ENCODE measurements at places on chromosomes 7 and 10. TPM values are rescaled to one million over a fixed set of nuclear protein-coding genes. Genes with fewer than 3 reads are reported as not detected.

- peak overlapping the region; percentile 78 for H3K27ac ChIP-seq
- peaks cover 31% of the 10 kb centered on the region for H3K4me1 ChIP-seq
- peak overlapping the region; percentile 83 for H3K4me3 ChIP-seq
- H3K36me3 ChIP-seq = peaks cover 48% of the 10 kb centered on the region
Measured at GRCh38 chr7:28410628-28411531, 1.4 kb upstream of the CREB5 start.

DNA sequence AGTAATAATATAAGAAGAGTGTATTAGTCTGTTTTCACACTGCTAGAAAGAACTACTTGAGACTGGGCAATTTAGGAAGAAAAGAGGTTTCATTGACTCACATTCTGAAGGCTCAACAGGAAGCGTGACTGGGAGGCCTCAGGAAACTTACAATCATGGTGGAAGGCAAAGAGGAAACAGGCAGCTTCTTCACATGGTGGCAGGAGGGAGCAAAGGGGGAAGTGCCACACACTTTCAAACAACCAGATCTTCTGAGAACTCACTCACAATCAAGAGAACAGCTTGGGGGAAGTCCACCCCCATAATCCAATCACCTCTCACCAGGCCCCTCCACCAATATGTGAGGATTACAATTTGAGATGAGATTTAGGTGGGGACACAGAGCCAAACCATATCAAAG, 212.5 kb upstream of the HDAC9 start:
- no peaks in the 10 kb centered on the region for H3K27me3 ChIP-seq
- DNase-seq = no peak
- H3K27ac ChIP-seq = no peak overlapping the region
- H3K4me3 ChIP-seq = no peak overlapping the region
- no peaks in the 10 kb centered on the region for H3K4me1 ChIP-seq
- H3K36me3 ChIP-seq = no peaks in the 10 kb centered on the region

DNA sequence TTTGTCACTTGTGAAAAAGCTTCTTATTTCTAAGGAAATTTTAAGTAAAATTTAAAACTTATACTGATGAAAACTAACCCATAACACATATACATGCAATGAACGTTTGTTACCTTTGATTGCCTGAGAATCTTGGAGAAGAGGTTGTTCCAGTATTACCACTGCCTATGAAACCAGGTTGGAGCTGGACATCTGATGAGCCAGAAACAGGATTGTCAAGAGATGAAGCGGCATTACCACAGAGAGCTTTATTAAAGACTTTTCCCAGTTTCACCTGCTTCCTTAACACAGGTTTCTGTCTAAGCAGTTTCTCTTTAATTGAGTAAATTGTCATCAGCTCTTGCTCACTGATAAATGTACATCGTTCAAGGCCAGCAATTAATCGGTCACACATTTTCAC, 9.0 kb upstream of the KIF20B start:
- H3K4me3 ChIP-seq = no peak overlapping the region
- H3K27me3 ChIP-seq = no peaks in the 10 kb centered on the region
- no peak overlapping the region for H3K27ac ChIP-seq
- peaks cover 16% of the 10 kb centered on the region for H3K4me1 ChIP-seq
- no peak for DNase-seq
- H3K36me3 ChIP-seq = no peaks in the 10 kb centered on the region

The AKR1C4 gene
- total RNA-seq = 0.40 TPM

DNA sequence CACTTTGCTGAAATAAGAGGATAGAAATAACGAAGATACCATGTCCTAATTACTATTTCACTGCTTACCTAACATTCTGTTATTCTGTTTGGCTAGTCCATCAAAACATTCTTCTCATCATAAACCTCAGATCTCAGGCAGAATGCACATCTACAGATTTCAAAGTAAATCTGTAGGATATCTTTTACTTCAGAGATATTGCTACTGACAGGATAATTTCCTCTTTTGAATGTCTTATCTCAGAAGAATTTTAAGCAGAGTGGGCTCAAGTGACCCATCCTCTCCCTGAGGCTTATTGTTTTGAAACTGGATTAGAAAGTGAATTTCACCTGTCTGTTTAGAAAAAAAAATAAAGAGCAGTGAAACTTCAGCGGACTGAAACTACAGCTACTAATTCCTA, 83.6 kb downstream of the SEMA3C start:
- no peak for DNase-seq
- H3K4me3 ChIP-seq = no peak overlapping the region
- H3K36me3 ChIP-seq = no peaks in the 10 kb centered on the region
- H3K27me3 ChIP-seq = no peaks in the 10 kb centered on the region
- peaks cover 21% of the 10 kb centered on the region for H3K4me1 ChIP-seq

DNA sequence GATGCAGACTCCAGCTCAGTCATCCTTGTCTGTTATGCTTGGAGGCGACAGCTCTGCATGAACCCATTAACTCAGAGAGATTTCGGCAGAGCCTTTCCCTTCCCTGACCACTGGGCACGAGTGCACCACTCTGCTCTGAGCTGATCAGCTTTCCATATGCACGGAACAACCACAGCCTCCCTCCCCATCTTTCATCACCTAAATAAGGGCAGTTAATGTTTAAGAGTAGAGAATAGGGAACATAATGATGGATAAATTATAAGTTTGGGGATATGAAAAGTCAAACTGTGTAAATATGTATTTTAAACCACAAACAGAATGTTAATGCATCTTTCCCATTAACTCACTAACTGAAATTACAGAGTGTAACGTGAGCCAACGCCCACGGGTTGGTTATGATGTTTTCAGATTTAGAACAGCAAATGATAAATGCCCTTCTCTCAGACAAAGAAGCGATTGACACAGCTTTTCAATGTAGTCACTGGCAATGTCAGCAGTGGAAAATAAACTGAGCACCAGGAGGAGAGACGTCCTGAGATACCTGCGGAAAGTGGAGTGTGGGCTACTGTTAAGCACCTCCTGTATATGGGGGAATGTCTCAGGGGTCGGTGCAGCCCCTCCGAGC, 658.2 kb downstream of the LRMDA start:
- no peak overlapping the region for H3K4me3 ChIP-seq
- no peak for DNase-seq
- H3K4me1 ChIP-seq = no peaks in the 10 kb centered on the region
- H3K27ac ChIP-seq = no peak overlapping the region
- H3K36me3 ChIP-seq = no peaks in the 10 kb centered on the region

GRCh38 chr10:71623098-71623985, 96.2 kb downstream of the C10orf105 start:
- DNase-seq = peak; percentile 46
- no peaks in the 10 kb centered on the region for H3K36me3 ChIP-seq

The PPP1R17 gene
- not detected for total RNA-seq

GRCh38 chr10:131193923-131194322, 117.6 kb downstream of the TCERG1L start:
- H3K27me3 ChIP-seq = no peaks in the 10 kb centered on the region
- no peaks in the 10 kb centered on the region for H3K4me1 ChIP-seq
- no peaks in the 10 kb centered on the region for H3K36me3 ChIP-seq
- H3K27ac ChIP-seq = no peak overlapping the region
- no peak for DNase-seq
- H3K4me3 ChIP-seq = no peak overlapping the region

The PRR15 gene
- 76.1 TPM for total RNA-seq

DNA sequence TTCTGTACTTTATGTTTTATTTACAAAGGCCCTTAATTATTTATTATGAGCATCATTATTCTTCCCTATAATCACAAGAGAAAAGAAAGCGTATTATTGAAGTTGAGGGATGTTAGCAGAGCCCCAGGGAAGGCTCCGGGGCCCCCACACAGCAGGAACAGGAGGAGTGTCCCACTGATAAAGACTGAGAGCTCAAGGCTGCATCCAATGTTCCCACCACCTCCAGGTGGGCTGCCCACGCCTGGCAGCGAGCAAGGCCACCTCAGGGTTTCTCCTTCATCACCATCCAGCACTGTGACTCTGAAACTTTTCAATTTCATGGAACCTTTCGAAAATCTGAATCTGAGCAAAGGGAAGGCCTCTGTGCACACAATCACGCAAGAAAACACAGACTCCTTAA, 35.9 kb upstream of the WIPF3 start:
- no peaks in the 10 kb centered on the region for H3K4me1 ChIP-seq
- no peaks in the 10 kb centered on the region for H3K36me3 ChIP-seq
- no peak overlapping the region for H3K4me3 ChIP-seq
- peaks cover 54% of the 10 kb centered on the region for H3K27me3 ChIP-seq
- DNase-seq = no peak

GRCh38 chr7:117395743-117396142, 31.6 kb downstream of the ASZ1 start:
- no peaks in the 10 kb centered on the region for H3K27me3 ChIP-seq
- H3K4me1 ChIP-seq = peaks cover 58% of the 10 kb centered on the region
- H3K4me3 ChIP-seq = no peak overlapping the region

GRCh38 chr7:100008525-100008924, 6.9 kb upstream of the ZKSCAN1 start:
- H3K27me3 ChIP-seq = no peaks in the 10 kb centered on the region
- H3K4me1 ChIP-seq = peaks cover 8% of the 10 kb centered on the region
- peak; percentile 23 for DNase-seq

DNA sequence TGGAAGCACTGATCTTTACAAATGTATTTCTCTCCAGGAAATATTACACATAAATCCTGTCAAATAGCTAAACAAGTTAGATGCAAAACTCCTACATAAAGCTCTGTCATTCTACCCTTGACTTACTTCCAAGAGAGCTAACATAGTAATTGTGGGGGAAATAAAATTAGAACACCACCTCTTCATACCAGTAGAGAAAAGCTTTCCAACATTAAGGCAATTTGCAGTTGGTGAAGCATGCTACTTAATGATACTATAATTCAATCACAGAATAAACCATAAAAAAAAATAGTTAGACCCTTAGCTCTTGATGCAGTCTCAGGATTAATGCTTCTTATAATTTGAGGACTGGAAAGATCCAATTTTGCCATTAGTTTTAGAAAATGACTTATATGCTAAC, 35.2 kb downstream of the SEMA3A start:
- DNase-seq = no peak
- H3K27me3 ChIP-seq = no peaks in the 10 kb centered on the region
- H3K4me3 ChIP-seq = no peak overlapping the region
- no peaks in the 10 kb centered on the region for H3K4me1 ChIP-seq

DNA sequence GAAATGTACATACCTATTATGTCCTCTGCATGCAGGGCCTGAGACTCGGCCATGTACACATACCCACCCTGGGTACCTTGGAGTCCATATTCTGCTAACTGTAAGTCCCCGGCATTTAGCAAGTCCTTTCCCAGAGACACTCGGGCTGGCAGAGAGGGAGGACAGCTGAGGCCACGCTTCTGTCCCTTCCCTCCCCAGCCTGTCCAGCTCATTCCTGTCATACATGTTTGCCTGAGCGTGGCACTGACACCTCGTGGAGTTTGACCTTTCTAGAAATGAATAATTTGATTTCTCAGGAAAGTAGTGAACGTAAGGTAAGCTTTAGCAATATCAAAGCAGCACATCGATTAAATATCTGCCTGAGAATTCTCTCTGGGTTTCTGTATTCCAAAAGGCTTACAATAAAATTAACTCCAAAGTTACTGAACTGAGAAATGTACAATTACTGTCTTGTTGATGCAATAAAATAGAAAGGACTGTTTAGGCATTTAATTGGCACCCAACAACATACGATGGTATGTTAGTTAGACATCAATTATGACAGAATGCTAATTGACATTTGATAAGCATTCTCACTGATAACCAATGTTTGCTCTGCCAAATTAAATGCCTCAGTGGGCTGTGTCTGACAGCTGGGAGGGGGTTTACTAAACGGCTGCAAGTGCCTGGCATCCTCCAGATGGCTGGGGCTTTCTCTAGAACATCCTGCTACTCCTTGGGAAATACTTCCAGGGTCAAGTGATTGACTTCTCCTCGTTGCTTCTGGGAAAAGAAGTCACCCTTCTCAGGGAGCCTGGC, 221.2 kb downstream of the CCSER2 start:
- peaks cover 52% of the 10 kb centered on the region for H3K27me3 ChIP-seq
- no peak overlapping the region for H3K4me3 ChIP-seq
- no peak for DNase-seq

DNA sequence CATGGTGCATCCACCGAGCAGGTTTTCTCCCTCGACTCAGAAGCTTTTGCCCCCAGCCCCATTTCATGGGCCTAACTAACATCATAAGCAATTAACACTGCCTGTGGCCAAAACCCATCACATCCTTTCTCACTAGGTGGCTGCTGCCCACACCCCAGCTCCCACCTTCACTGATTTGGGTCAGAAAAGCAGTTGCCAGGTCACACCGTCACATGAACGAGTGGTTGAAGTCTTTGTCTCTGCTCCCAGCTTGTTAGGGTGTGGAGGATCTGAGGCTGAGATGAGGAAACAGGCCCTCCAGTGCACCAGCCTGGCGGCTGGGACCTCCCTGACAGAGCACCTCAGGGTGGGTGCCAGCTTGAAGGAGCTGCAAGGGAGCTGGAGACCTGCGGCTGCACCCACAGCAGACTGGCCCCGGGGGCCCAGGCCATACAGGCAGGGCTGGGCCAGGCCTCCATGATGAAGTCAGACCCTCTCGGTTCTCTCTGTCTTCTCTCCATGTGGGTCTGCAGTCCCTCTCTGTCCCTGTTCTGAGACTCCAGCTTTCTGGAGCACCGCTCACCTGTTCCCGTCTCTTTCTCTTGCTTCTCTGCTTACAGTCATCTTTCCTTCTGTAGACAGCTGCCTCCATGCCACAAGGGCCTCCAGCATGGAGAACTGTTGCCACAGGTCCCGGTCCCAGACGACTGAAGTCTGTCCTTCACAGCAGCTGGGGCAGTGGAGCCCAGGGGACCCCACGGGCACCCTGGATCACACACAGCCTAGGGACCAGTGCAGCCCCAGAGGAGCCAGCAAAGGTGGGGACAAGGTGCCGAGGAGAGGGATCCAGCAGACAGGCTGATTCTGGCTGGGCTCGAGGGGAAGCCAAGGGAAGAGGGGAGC, 13.8 kb upstream of the INPP5A start:
- no peak for DNase-seq
- peaks cover 18% of the 10 kb centered on the region for H3K27me3 ChIP-seq
- no peak overlapping the region for H3K27ac ChIP-seq
- peaks cover 7% of the 10 kb centered on the region for H3K36me3 ChIP-seq
- H3K4me3 ChIP-seq = no peak overlapping the region

GRCh38 chr10:116772909-116773705, 30.7 kb upstream of the HSPA12A start:
- DNase-seq = no peak
- H3K4me1 ChIP-seq = peaks cover 7% of the 10 kb centered on the region
- no peaks in the 10 kb centered on the region for H3K27me3 ChIP-seq
- H3K36me3 ChIP-seq = no peaks in the 10 kb centered on the region
- no peak overlapping the region for H3K4me3 ChIP-seq
- H3K27ac ChIP-seq = no peak overlapping the region

DNA sequence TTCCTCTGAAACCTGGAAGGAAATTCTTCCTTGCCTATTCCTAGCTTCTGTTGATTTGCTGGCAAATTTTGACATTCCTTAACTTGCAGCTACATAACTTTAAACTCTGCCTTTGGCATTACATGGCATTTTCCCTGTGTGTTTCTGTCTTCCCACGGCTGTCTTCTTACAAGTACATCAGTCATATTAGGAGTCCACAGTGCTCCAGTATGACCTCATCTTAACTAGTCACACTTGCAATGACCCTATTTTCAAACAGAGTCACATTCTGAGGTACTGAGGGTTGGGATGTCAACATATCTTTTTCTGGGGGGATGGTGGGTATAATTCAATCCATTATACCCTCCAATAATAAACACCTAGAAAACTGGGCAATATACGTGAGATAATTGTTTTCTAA, 37.4 kb upstream of the EPHB6 start:
- no peak overlapping the region for H3K27ac ChIP-seq
- DNase-seq = no peak
- H3K27me3 ChIP-seq = peaks cover 88% of the 10 kb centered on the region
- H3K4me3 ChIP-seq = no peak overlapping the region
- no peaks in the 10 kb centered on the region for H3K36me3 ChIP-seq

The TMEM140 gene
- 4.2 TPM for total RNA-seq

- DNase-seq = no peak
- peaks cover 28% of the 10 kb centered on the region for H3K4me1 ChIP-seq
- no peak overlapping the region for H3K4me3 ChIP-seq
- no peak overlapping the region for H3K27ac ChIP-seq
Measured at GRCh38 chr7:46226860-46227259, 305.8 kb upstream of the IGFBP3 start.

The AOAH gene
- total RNA-seq = not detected
